ENCODE measurements at places on chromosomes 7 and 10.

GRCh38 chr10:30811276-30812017 is 181.9 kb upstream of the LYZL2 start:
- no peak for DNase-seq

DNA sequence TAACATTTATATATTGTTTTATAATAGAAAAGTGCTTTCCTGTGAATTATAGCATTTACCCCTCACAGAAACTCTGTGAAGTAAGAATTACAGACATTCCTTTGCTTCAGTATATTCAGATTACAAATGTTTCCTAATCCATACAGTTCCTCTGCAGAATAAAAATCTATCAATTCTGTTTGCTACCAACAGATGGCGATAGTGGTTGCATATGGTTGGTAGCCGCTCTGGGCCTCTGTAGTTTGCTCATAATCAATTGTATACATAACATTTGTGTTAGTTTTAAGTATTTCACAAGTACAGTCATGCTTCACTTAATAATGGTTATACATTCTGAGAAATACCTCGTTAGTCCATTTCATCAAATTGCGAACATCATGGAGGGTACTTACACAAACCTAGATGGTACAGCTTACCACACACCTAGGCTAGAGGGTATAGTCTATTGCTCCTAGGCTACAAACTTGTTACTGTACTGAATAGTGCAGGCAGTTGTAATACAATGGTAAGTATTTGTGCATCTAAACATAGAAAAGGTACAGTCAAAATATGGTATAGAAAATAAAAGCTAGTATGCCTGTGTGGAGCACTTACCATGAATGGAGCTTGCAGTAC is 94.4 kb upstream of the STEAP4 start:
- DNase-seq: no peak

GRCh38 chr10:79023240-79024162 is 45.3 kb upstream of the ZMIZ1 start:
- DNase-seq: no peak

DNA sequence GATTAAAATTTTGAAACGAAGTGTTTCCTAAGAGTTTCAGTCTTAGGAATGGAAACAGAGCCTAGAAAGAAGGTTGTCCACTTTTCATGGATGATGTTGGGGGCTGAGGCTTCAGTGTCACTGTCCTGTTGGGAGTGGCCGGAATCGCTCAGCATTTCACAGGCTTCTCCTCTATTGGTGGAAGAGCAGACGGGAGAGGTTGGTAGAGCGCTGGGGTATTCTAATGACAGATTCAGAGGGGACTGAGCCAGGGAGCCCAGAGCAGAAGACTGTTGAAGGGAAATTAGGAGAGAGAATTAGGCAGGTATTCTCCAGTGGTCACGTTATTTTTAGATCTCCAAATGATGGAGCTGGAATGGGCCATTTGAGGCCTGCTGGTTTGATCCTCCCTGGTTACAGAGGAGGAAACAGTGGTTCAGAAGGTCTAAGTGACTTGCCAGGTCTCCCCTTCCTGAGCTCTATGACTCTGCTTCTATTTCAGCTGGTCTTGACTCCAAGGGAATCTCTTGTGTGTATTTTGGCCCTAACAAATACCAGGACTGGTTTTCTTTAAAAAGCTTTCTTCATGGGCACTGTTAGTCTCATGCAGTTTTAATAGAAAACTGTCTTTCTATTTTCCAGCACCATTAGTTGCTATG is 35.7 kb upstream of the EEPD1 start:
- no peak for DNase-seq

- DNase-seq: no peak
Observed at GRCh38 chr7:131122394-131122793, 205.3 kb upstream of the MKLN1 start.

DNA sequence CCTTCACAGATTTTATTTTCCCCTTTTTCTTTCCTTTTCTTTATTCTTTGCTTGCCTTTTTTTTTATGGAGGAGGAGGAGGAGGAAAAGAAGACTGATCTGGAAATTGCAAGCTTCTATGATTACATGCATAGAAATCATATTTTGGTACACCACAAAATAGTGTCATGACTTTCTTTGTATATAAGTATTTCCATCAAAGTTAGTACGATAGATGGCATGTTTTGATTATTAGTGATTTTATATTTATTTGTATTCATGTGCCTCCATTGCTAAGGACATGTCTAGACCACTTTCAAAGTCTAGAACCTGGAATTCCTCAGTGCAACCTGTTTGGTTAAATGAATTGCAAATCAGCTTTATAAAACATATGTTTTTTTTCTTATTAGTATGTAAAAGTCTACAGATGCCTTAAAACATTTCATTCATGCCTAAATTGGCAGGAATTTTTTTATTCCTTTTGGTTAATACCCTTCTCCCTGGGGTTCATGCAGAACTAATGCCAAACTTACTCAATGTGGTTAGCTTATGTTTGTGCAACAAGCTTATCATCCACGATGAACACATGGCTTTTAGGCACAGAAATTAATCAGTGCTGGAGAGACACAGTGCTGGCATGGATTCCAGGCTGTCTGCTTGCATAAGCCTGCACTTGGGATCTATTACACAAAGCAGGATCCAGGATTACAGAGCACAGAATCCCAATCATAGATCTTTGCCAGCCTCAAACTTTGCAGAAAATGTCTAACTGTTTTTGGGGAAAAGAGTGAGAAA is 213.1 kb downstream of the CHRM2 start:
- DNase-seq: no peak

GRCh38 chr7:112511451-112512202 is 30.8 kb downstream of the LSMEM1 start:
- DNase-seq: no peak

- DNase-seq: no peak
Observed at GRCh38 chr7:27917119-27917518, 177.2 kb downstream of the TAX1BP1 start.

GRCh38 chr7:121041516-121042148 is 53.1 kb downstream of the CPED1 start:
- no peak for DNase-seq

DNA sequence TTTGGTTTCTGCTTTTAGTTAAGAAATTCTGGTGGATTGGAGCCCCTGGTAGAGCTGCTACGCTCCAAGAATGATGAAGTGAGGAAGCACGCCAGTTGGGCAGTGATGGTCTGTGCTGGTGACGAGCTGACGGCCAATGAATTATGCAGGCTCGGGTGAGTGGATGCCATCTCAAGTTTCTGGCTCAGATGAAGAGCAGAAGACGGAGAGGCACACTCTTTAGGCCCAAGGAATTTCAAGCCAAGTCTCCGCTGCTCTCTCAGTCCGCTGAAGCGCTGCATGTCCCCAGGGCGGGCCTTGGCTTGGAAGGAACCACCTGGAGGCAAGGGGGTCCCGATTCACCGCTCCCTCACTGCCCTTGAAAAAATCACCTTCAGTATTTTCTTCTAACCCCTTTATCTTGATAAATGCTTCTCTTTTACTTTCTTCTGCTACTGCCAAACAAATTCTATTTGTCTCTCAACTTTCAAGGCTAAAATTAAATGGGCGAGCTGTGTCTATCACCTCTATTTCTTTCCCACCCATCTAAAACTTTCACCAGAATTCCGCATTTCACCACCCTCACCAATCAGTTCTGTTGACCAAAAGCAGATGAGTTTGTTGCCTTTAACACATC is 74.2 kb downstream of the ARMC3 start:
- DNase-seq: no peak

Measured in keratinocyte (primary cell).